Natural killer cell treated with Interleukin-12 subunit alpha and Interleukin-12 subunit beta and Interleukin-15 and Interleukin-18, amount 100 ng/mL, for 72 hours (primary cell): ENCODE measurements at places on chromosomes 13 and 19.
A peak's percentile ranks its signal among the peaks of the same experiment; 100 is the strongest.

DNA sequence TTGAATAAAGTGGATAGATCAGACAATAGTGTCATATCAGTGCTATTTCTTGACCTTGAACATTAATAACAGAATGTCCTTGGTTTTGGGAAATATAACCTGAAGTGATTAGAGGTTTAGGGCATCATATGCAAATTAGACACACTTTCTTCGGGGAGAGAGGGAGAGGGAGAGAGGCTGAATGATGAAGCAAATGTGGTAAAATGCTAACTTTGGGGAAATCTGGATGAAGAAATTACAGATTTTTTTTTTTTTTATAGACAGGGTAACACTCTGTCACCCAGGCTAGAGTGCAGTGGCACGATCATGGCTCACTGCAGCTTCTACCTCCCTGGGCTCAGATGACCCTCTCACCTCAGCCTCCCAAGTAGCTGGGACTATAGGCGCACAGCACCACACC is 3.9 kb upstream of the NCR1 start:
- DNase-seq = no peak
- peaks cover 58% of the 10 kb centered on the region for H3K4me1 ChIP-seq
- H3K4me3 ChIP-seq = peak overlapping the region; percentile 79
- H3K36me3 ChIP-seq = no peaks in the 10 kb centered on the region
- H3K27ac ChIP-seq = peak overlapping the region; percentile 98

DNA sequence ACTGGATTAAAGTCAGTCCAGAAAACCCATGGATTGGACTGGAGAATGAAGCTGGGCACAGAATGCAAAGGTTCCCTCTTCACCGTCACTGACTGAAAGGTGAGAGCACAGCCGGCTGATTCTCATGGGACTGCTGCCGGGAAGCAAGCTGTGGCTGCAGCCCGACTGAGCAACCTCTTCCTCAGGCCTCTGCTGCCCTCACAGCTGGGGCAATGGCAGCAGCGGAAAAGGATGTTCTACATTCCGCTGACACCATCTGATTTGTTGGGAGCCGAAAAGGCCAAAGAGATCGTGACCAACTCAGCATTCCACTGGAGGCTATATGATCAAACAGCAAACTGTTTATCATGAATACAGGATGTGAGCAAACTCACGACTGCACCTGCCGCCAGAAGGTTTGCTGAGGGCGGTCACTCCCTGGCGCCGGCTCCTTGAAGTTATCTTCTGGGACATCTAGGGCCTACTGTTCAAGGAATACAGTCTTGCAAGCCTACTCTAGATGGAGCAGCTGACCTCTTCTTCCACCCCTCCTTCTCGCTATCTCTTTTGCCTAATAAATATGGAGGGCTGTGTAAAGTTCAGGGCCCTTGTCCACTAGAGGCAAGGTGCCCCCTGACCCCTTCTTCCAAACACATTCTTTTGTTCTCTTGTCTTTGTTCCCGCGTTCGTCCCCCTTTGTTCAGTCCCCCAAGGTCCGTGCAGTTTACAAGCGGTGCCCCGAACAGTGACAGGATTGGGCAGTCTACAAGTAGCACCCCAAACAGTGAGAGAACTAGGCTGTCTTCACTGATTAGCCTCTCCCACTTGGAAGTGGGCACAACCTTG is 19.6 kb upstream of the SIGLEC6 start:
- peak overlapping the region; percentile 17 for H3K4me3 ChIP-seq
- peaks cover 37% of the 10 kb centered on the region for H3K4me1 ChIP-seq
- DNase-seq = no peak
- H3K27me3 ChIP-seq = peaks cover 43% of the 10 kb centered on the region
- H3K27ac ChIP-seq = no peak overlapping the region

- H3K27me3 ChIP-seq = no peaks in the 10 kb centered on the region
- H3K4me1 ChIP-seq = peaks cover 57% of the 10 kb centered on the region
- H3K36me3 ChIP-seq = no peaks in the 10 kb centered on the region
- peak overlapping the region; percentile 78 for H3K27ac ChIP-seq
- H3K4me3 ChIP-seq = peak overlapping the region; percentile 54
- no peak for DNase-seq
Measured at GRCh38 chr13:48156466-48156865, 61.6 kb upstream of the MED4 start.

DNA sequence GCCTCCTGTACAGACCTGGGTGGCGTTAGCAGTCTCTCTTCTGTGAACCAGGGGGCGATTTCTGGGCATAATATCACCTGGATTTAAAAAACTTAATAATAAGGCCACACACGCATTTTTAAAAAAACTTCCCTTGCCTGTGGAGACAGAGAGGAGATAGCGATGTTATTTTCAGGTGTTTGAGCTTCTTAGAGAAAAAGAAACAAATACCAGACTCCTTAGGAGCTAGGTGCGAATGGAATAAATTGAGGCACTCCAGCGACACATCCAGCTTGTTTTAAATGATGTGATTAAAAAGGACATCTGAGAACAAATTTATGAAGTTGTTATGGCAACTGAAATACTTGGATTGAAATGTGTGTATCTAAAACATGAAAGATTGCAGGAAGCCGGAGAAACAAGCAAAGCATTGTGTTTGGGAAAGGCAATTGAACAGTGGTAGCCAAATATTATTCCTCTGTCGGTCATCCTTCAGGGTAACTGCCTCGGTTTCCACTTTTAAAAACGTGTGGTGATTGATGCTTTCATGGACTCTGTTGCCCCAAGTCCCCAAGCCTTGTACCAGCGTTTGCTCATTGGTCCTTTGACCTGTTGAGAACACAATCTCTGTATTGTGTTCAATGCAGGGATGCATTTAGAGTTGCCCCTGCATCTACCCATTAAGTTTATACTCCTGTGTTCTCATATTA is 158.7 kb downstream of the TM9SF2 start:
- peaks cover 8% of the 10 kb centered on the region for H3K27me3 ChIP-seq
- H3K4me3 ChIP-seq = no peak overlapping the region
- peaks cover 15% of the 10 kb centered on the region for H3K4me1 ChIP-seq
- H3K27ac ChIP-seq = no peak overlapping the region

GRCh38 chr13:113601166-113602070 is 16.9 kb downstream of the TFDP1 start:
- no peak for DNase-seq
- H3K4me1 ChIP-seq = peaks cover 28% of the 10 kb centered on the region
- H3K27me3 ChIP-seq = no peaks in the 10 kb centered on the region
- peaks cover 6% of the 10 kb centered on the region for H3K36me3 ChIP-seq
- H3K27ac ChIP-seq = no peak overlapping the region

GRCh38 chr19:6227936-6228325 is 51.8 kb downstream of the MLLT1 start:
- no peaks in the 10 kb centered on the region for H3K36me3 ChIP-seq
- no peak for DNase-seq
- H3K27ac ChIP-seq = peak overlapping the region; percentile 23
- peaks cover 24% of the 10 kb centered on the region for H3K4me1 ChIP-seq
- no peaks in the 10 kb centered on the region for H3K27me3 ChIP-seq

DNA sequence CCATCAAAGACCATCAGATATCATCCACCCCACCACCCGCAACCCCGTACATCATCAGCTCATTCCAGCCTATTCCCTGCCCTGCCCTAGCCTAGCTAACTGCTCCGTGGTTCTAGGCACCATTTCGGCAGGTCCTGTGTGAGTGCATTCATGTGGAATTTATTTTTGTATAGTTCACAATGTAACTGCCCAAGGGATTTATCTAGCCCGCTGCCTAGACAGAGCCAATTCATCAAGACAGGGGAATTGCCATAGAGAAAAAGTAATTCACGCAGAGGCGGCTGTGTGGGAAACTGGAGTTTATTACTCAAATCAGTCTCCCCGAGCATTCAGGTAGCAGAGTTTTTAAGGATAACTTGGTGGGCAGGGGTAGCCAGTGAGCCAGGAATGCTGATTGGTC is 109.2 kb upstream of the UBL3 start:
- no peak overlapping the region for H3K4me3 ChIP-seq
- H3K4me1 ChIP-seq = peaks cover 4% of the 10 kb centered on the region
- DNase-seq = no peak
- no peaks in the 10 kb centered on the region for H3K36me3 ChIP-seq

GRCh38 chr13:23763318-23763717 is 125.9 kb downstream of the MIPEP start:
- H3K36me3 ChIP-seq = no peaks in the 10 kb centered on the region
- no peak for DNase-seq
- H3K4me1 ChIP-seq = no peaks in the 10 kb centered on the region
- no peaks in the 10 kb centered on the region for H3K27me3 ChIP-seq
- H3K27ac ChIP-seq = no peak overlapping the region

DNA sequence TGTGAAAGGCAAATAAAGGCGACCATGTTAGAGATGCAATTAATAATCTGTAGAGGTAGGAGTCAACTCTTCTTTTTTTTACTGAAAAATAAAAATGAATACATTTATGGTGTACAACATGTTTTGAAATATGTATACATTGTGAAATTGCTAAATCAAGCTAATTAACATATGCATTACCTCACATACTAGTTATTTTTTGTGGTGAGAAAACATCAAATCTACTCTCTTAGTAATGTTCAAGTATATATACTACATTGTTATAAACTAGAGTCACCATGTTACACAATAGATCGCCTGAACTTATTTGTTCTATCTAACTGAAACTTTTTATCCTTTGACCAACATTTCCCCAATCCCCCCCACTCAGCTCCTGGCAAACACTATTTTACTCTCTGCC is 143.2 kb downstream of the POU4F1 start:
- DNase-seq = no peak
- no peaks in the 10 kb centered on the region for H3K27me3 ChIP-seq
- no peak overlapping the region for H3K4me3 ChIP-seq
- no peak overlapping the region for H3K27ac ChIP-seq
- no peaks in the 10 kb centered on the region for H3K36me3 ChIP-seq
- H3K4me1 ChIP-seq = no peaks in the 10 kb centered on the region

DNA sequence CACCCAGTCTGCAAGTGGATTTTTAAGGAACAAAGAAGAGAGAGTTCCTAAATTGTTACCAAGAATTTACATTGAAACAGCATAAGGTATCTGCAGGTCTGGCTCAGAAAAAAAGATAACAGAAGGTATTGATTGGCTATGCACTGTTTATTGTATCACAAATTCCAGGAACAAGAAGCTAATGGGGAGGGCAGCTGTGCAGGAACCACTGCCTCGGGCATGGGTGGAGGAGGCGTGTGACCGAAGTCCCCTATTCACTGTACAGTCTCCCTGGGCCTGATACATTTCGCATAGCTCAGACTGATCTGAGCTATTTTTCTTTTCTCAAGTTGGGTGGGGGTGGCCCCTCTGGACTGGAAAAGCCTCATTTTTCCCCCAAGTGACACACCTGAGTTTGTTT is 11.7 kb downstream of the NECTIN2 start:
- DNase-seq = no peak
- H3K4me3 ChIP-seq = no peak overlapping the region
- no peaks in the 10 kb centered on the region for H3K36me3 ChIP-seq
- H3K27ac ChIP-seq = no peak overlapping the region
- H3K4me1 ChIP-seq = peaks cover 4% of the 10 kb centered on the region

- peaks cover 28% of the 10 kb centered on the region for H3K36me3 ChIP-seq
- no peak overlapping the region for H3K4me3 ChIP-seq
- H3K4me1 ChIP-seq = peaks cover 20% of the 10 kb centered on the region
- no peaks in the 10 kb centered on the region for H3K27me3 ChIP-seq
- no peak overlapping the region for H3K27ac ChIP-seq
- DNase-seq = no peak
Measured at GRCh38 chr19:11101057-11101456, 11.8 kb downstream of the LDLR start.

GRCh38 chr19:39398297-39398864 is 7.2 kb downstream of the MED29 start:
- no peak for DNase-seq
- no peaks in the 10 kb centered on the region for H3K27me3 ChIP-seq
- peaks cover 50% of the 10 kb centered on the region for H3K4me1 ChIP-seq

- peaks cover 20% of the 10 kb centered on the region for H3K4me1 ChIP-seq
- peaks cover 37% of the 10 kb centered on the region for H3K36me3 ChIP-seq
- H3K4me3 ChIP-seq = no peak overlapping the region
- no peaks in the 10 kb centered on the region for H3K27me3 ChIP-seq
- no peak overlapping the region for H3K27ac ChIP-seq
- no peak for DNase-seq
Measured at GRCh38 chr13:95734124-95734523, 57.2 kb downstream of the DNAJC3 start.

GRCh38 chr13:114259374-114259773 is 22.0 kb upstream of the UPF3A start:
- no peaks in the 10 kb centered on the region for H3K27me3 ChIP-seq
- DNase-seq = no peak
- no peak overlapping the region for H3K27ac ChIP-seq
- no peak overlapping the region for H3K4me3 ChIP-seq
- H3K4me1 ChIP-seq = peaks cover 43% of the 10 kb centered on the region

- H3K36me3 ChIP-seq = no peaks in the 10 kb centered on the region
- peaks cover 4% of the 10 kb centered on the region for H3K27me3 ChIP-seq
- H3K4me3 ChIP-seq = peak overlapping the region; percentile 16
- peaks cover 28% of the 10 kb centered on the region for H3K4me1 ChIP-seq
- peak overlapping the region; percentile 79 for H3K27ac ChIP-seq
Measured at GRCh38 chr19:43674596-43674995, 4.6 kb upstream of the PLAUR start.

GRCh38 chr19:5968431-5969373 is 9.2 kb downstream of the RANBP3 start:
- H3K4me1 ChIP-seq = peaks cover 45% of the 10 kb centered on the region
- H3K27ac ChIP-seq = peak overlapping the region; percentile 59
- H3K36me3 ChIP-seq = no peaks in the 10 kb centered on the region
- no peak for DNase-seq
- H3K27me3 ChIP-seq = no peaks in the 10 kb centered on the region

GRCh38 chr19:46340051-46340659 is 6.7 kb upstream of the PPP5C start:
- no peak overlapping the region for H3K27ac ChIP-seq
- no peak for DNase-seq
- no peaks in the 10 kb centered on the region for H3K4me1 ChIP-seq
- peaks cover 8% of the 10 kb centered on the region for H3K27me3 ChIP-seq
- no peaks in the 10 kb centered on the region for H3K36me3 ChIP-seq

GRCh38 chr13:74080762-74081161 is 53.4 kb downstream of the KLF12 start:
- H3K36me3 ChIP-seq = no peaks in the 10 kb centered on the region
- H3K4me1 ChIP-seq = peaks cover 39% of the 10 kb centered on the region
- no peak for DNase-seq
- no peak overlapping the region for H3K4me3 ChIP-seq

DNA sequence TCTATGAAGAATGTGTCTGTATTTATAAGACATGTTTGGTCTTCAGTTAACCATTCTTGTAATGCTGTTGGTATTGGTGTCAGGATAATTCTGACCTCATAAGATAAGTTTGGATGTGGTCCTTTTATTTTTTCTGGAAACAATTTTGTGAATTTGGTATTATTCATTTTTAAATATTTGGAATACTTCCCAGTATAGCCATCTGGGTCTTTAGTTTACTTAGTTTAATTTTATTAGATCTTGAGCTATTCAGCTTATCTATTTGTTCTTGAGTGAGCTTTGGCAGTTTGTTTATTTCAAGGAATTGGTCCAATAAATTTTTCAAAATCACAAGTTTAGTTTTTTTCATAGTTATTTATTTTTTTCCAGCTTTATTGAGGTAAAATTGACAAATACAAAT is 335.4 kb upstream of the PCDH20 start:
- DNase-seq = no peak
- H3K27me3 ChIP-seq = no peaks in the 10 kb centered on the region
- H3K27ac ChIP-seq = no peak overlapping the region
- H3K4me1 ChIP-seq = no peaks in the 10 kb centered on the region

- H3K36me3 ChIP-seq = peaks cover 4% of the 10 kb centered on the region
- no peak for DNase-seq
- H3K27ac ChIP-seq = no peak overlapping the region
- H3K4me1 ChIP-seq = peaks cover 19% of the 10 kb centered on the region
- no peak overlapping the region for H3K4me3 ChIP-seq
Measured at GRCh38 chr13:110618167-110618566, 2.8 kb downstream of the NAXD start.

- H3K4me3 ChIP-seq = no peak overlapping the region
- H3K27ac ChIP-seq = no peak overlapping the region
- no peaks in the 10 kb centered on the region for H3K36me3 ChIP-seq
- no peak for DNase-seq
- no peaks in the 10 kb centered on the region for H3K27me3 ChIP-seq
Measured at GRCh38 chr13:47480951-47481350, 520.1 kb downstream of the SUCLA2 start.
